ENCODE measurements at places on chromosomes 5 and 9. TPM values are rescaled to one million over a fixed set of nuclear protein-coding genes. Genes with fewer than 3 reads are reported as not detected.

The ELOVL7 gene
- not detected for total RNA-seq

The MARVELD2 gene
- total RNA-seq: 0.88 TPM

The EGFLAM gene
- 3.4 TPM for total RNA-seq

The ADAMTS2 gene
- 29.2 TPM for total RNA-seq

The CDKN2B gene
- total RNA-seq: 1.2 TPM

The NMUR2 gene
- total RNA-seq: 0.24 TPM

The PCDH12 gene
- 0.64 TPM for total RNA-seq

The SLC1A1 gene
- total RNA-seq: 0.96 TPM
